ENCODE measurements at places on chromosomes 4 and X. TPM values are rescaled to one million over a fixed set of nuclear protein-coding genes. Genes with fewer than 3 reads are reported as not detected.
A peak's percentile ranks its signal among the peaks of the same experiment; 100 is the strongest.

GRCh38 chr4:113831457-113831856 lies 69.9 kb upstream of the CAMK2D start:
- no peak for DNase-seq

GRCh38 chrX:49912086-49912485 lies 10.3 kb upstream of the CLCN5 start:
- no peak for DNase-seq

GRCh38 chrX:118802857-118803256 lies 20.8 kb upstream of the ZCCHC12 start:
- no peak for DNase-seq

GRCh38 chrX:136228839-136229207 lies 22.4 kb downstream of the MAP7D3 start:
- DNase-seq, result no peak

GRCh38 chr4:181863856-181864255 lies 379.3 kb upstream of the TENM3 start:
- no peak for DNase-seq

- no peak for DNase-seq
These were observed 147.6 kb downstream of the STK32B start for GRCh38 chr4:5198656-5199541.

- peak; percentile 60 for DNase-seq
These were observed 61.7 kb downstream of the SLIT2 start for GRCh38 chr4:20313237-20314030.

DNA sequence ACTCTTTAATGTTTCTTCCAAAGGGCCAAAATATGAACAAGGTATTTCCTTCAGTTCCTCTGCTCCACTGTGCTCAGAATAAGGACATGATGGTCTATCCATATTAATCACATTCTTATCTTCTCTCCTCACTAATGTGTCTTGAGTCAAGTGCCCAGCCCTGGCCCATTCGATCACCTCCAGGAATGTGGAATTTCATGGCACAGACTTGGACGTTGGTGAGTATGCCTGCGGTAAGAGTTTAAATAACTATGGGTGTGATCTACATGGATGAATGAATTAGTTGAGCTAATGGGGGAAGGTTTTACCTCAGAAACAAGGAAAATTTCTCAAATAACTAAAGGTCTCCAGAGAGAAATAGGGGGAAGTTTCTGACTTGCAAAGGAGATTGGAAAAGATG lies 174.0 kb downstream of the NPFFR2 start:
- DNase-seq, result no peak

- DNase-seq, result no peak
These were observed 54.6 kb downstream of the NIPAL1 start for GRCh38 chr4:48071191-48071590.

DNA sequence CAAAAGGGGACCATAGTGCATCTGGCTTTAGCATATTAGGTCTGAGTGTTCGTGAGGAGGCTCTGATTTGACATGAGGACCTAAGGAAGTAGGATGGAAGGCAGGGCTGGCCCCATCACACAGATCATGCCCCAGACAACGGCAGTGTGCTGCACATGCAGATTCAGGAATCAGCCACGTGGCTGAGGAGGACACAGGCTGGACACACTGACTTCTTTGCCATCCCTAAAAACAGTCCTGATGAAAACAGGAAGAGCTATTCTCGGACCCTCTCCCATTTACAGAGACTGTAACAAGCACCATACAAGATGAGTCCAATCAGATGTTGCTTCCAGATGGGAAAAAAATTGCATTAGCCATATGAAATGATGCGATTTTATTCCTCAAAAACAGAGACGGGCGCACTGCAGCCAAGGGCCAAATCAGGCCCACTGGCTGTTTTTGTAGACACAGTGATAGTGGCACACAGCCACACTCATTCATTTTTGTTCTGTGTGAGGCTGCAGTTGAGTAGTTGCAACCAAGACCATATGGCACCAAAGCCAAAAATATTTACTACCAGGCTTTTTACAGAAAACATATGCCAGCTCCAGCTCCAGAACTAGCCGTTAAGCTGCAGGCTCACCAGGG lies 41.0 kb downstream of the ACSL1 start:
- DNase-seq, result no peak

DNA sequence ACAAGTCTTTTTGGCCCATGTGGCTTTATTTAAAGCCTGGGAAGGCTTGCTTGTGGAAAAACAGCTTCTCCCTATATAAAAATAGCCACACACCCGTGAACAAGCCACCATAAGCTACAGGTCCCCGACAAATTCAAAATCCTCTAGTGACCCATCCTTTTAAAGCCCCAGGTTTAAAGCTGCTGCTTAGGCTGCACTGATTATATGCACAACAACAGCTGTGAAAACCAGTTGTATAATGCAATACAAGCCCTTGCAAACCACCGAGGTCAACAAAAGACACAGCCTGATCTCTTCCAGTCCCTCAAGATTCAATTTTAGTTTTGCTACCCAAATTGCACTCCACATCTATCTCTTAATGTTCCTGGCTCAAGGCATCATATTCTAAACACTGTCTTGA lies 186.0 kb upstream of the WDFY3 start:
- no peak for DNase-seq

DNA sequence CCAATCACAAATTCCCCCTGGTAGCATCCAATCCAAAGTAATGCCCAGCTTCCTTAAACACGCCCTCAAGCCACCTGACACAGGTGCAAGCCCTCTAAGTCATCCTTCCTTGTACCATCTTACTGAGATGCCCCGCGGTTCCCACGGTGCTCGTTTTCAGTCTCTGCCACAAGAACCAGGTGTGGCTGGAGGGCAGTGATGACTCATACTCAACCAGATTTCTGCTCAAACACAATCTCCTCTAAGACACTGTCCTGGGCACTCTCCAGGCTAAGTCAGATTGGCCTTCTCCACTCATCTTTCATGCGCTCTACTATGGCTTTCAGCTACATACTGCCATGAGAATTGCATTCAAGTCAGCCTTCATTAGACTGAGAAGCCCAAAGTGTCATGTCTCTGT lies 3.5 kb downstream of the SH3KBP1 start:
- DNase-seq, result no peak

- no peak for DNase-seq
These were observed 432.8 kb upstream of the FMR1 start for GRCh38 chrX:147478899-147479298.

DNA sequence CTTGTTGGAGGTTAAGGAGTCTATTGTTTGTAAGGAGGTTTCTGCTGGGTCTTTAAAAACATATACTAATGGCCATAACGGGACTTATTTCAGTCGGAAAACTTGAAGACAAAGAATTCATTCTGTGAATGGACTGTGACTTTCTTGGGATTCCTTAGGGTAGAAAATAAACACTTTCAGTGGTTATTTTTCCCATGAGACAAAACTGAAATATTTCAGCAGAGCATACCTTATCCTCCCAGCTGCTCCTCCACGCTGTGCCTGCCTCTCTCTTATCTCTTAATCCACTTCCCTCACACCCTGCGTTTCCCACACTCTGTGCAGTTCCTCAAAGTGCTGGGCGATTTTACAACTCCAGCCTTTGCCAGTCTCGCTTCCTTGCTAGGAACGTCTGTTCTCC lies 47.1 kb upstream of the SORBS2 start:
- DNase-seq, result no peak

DNA sequence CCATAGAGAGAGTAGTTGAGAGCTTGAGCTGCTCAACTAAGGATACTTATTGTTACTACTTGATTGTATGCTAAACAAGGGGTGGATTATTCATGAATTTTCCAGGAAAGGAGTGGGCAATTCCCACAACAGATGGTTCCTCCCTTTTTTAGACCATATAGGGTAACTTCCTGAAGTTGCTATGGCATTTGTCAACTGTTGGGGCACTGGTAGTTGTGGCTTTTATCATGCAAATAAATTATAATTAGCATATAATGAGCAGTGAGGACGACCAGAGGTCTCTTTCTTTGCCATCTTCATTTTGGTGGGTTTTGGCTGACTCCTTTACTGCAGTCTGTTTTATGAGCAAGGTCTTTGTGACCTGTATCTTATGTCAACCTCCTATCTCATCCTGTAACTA lies 1403.5 kb upstream of the PABPC4L start:
- no peak for DNase-seq

DNA sequence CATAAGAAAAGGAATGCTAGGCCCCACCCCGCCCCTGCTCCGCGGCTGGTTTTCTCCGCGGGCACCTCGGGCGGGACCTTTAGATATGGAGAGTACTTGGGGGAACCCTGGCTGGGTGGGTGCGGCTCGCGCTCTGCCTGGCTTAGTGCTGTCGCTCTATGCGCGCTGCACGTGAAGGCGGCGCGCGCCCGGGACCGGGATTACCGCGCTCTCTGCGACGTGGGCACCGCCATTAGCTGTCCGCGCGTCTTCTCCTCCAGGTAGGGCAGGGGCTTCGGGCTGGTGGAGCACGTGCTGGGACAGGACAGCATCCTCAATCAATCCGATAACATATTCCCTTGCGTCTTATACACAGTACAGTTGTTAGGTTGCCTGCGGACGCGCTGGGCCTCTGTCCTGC lies 56.0 kb downstream of the MAGEB10 start:
- no peak for DNase-seq

- DNase-seq, result no peak
These were observed 28.0 kb upstream of the NDUFC1 start for GRCh38 chr4:139330283-139330682.

GRCh38 chr4:43277003-43277402 lies 384.5 kb downstream of the GRXCR1 start:
- DNase-seq, result no peak

DNA sequence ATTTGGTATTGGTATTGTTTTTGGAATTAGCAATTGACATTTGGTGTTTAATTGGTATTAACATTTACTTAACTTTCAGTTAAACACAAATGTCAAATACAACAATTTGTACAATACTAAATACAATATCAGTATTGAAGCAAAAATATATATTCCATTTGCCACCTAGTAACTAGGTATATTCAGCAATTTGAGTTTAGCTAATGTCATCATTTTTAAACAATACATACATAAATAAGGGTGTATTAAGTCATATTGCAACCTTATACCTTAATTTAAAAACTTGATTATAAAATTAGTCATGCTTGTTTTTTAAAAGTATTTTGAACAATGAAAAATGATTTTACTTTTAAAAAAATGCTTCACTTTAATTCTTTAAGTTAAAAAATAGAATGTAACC lies 53.3 kb downstream of the FBXO8 start:
- DNase-seq, result no peak

GRCh38 chrX:9443327-9443726 lies 21.5 kb upstream of the TBL1X start:
- DNase-seq, result no peak

DNA sequence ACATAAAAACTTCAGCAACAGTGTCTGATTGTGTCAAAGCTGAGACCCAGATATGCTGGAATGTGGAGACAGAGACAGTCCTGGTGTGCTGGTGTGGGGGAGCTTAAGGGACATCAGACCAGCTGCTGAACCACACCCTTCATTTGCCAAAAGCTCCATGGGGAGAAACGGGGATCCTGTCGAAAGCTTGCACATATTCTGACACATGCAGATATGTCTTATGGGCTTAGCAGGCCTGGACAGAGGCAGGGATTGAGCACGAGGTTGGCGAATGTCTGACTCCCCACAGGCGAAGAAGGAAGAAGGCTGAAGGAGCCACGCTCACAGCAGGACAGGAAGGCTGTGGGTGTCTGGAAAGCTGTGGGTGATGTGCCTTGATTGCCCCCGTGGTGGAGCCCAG lies 72.1 kb upstream of the ACSL1 start:
- DNase-seq, result no peak

- DNase-seq, result no peak
These were observed 14.2 kb upstream of the TIMM8A start for GRCh38 chrX:101362757-101363156.

DNA sequence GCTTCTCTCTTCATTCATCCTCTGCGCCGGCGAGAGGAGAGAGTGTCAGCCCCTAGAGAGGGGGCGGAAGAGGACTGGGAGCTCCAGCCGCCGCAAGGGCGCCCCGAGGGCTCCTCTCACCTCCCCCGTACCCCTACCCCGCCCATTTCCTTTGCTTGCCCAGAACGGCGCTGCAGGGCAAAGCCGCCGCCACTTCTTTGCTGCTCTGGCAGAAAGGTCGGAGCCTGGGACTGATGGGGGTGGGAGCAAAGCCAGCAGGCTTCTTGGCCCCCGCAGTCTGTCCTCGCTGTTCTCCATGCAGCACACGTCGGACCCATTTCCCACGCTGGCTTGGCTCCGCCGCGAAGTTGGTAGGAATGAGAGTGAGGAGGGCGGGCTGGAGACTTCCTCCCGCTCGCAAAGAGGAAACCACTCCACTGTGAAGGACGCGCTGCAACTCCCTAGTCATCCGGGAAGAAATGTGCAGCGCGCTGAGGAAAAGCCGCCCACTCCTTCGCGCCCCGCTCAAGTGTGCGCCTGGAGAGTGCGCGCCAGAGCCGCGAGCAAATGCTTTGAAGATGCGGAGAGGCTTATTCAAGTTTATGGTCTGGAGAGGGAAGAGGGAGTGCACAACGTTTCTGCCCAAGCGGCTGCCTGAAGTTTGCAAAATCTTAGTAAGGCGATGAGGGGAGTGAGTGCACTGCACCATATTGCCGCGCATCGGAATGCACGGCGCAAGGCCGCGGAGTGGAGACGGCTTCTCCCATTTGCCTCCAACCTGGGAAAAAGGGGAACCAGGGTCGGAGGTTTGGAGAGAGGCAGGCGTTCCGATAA lies 2.8 kb upstream of the PCDH7 start:
- DNase-seq, result peak; percentile 61

GRCh38 chr4:119209077-119209476 lies 3.4 kb upstream of the USP53 start:
- DNase-seq, result no peak

DNA sequence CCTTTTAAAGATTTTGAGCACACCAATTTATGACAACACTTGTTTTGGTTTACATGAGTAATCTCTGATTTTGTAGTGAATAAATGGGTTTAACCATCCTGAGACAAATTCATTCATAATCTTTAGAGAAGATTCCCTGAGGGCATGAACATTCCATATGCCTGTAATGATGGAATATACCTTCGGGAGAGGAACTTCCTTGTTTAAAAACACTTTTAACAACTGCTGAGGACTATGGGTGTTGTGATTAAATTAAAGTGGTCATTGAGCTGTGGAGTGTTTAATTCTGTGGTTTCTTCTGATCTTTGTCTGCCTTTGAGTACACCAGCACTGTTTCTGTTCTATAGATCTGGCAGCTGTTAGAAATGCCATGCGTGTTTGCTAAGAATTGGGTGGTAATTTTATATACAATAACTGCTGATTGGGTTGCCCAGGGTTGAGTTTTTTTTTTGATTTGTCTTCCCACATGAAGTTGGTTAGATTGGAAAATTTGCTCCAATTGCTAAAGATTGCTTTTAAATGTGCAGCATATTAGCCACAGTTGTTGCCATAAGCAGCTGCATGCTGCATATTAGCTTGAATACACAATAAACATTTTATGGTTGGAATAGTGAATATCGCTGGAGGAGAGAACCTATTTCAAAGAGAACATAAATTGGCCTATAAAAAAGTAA lies 86.8 kb downstream of the DCLK2 start:
- DNase-seq, result no peak

Gene MAGEC3
- total RNA-seq, result not detected

Gene ZMAT1
- total RNA-seq, result 9.6 TPM

Gene NPNT
- total RNA-seq, result 1.4 TPM

Gene IL21
- total RNA-seq, result not detected

Gene NLRP2B
- total RNA-seq, result not detected

Gene SUPT20HL2
- not detected for total RNA-seq

Gene CLGN
- 106 TPM for total RNA-seq

Gene ACE2
- 10.7 TPM for total RNA-seq

Gene KCNIP4
- total RNA-seq, result 0.23 TPM
